ENCODE measurements at places on chromosomes 12 and 14. TPM values are rescaled to one million over a fixed set of nuclear protein-coding genes. Genes with fewer than 3 reads are reported as not detected.

GRCh38 chr12:90262251-90262650 is 553.6 kb upstream of the ATP2B1 start:
- no peak for DNase-seq

DNA sequence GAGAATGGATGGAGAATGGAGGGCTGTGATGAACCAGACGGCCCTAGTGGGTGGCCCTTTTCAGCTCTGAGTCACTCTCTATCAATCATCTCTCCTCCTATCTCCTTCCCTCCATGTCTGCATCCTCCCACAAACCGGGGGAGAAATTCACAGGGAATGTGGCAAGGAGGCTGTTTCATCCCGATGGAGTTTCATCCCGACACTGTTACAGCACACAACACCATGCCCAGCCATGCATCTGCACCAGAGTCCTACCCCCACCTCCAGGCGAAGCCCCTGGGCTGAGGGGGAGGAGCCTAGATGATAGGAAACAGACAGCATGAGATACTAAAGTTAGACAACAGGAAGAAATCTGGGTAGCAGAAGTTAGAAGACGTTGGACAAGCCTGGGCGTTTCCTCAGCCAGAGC is 20.8 kb downstream of the SLC8B1 start:
- DNase-seq, result no peak

GRCh38 chr14:77579065-77579464 is 37.4 kb downstream of the SPTLC2 start:
- no peak for DNase-seq

DNA sequence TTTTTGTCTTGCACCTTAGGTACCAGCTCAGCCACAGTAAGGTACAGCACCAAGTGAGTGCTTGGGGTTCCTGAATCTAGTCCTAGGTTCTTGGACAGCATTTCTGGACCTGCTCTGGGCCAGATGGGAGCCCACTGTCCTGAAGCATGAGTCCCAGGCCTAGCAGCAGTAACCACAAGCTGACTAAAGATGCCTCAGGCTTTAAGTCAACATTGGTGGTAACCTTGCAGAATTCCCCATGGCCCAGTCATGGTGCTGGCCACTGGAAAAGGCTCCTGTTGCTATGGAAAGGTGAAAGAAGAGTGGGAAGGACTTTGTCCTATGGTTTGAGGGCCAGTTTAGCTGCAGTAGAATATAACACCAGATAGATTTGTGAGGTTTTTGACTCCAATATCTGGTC is 86.9 kb upstream of the CLEC14A start:
- no peak for DNase-seq

DNA sequence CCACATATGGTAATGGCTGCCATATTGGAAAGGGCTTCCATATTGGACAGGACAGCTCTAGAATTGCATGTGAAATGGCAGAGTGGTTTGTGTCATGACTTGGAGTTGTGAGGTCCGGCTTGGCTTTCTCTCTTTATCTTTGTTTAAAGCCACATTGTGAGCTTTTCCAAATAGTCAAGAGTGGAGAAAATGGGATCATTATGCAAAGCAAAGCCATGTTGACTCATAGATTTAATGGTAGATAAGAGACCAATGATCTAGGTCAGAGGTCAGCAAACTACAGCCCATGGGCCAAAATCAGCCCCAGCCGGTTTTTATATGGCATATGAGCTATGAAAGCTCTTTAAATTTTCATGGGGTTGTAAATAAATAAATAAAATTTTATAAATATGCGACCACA is 449.1 kb downstream of the BCL11B start:
- no peak for DNase-seq

- no peak for DNase-seq
Measured at GRCh38 chr12:80862531-80862930, 75.2 kb downstream of the LIN7A start.

DNA sequence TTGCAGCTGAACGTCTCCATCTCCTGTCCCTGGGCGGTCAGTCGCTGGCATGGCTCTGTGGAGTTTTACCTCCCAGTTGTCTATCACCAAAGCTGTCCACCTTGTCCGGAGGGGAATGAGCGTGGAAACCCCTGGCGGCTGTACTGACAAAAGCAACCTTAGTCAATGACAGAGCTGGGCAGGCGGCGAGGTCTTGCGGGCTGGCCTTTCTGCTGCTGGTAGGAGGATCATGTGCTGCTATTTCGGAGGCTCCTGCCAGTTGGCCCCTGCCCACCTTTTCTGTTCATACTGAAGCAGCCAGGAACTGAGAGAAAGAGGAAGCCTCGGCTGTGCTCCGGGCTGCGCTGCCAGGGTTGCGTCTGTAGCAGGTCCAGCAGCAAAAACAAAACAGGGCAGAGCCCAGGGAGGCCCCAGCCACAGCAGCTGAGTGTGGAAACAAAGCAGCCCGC is 57.7 kb downstream of the HMGA2 start:
- no peak for DNase-seq

- DNase-seq, result no peak
Measured at GRCh38 chr14:31026077-31026449, at the start of gene STRN3. Gene STRN3, minus strand, starts transcription at chr14:31026379. Its CDS starts 194 bp downstream, at chr14:31026185.

GRCh38 chr14:89327771-89328212 is 89.2 kb downstream of the FOXN3 start:
- DNase-seq, result no peak

DNA sequence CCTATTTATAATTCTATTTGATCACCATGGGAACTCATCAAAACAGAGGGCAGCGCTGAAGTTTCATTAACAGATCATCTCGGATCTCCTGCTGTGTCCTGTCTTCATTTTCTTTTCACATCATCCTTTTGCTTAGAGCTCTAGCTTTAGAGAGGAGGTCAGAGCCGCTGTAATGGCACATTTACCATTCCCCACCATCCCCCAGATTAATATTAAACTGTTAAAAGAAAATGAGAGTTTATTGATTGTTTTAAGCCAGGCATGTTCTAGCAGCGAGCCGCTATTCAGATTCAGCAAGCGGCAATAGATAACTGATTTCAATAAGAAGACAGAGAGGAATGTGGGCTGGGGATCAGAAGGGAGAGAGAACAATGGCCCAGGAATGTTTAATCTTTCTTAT is 308.8 kb downstream of the EGLN3 start:
- DNase-seq, result no peak

GRCh38 chr14:33692762-33693161 is 258.1 kb downstream of the EGLN3 start:
- no peak for DNase-seq

GRCh38 chr14:97401714-97402113 is 604.5 kb downstream of the VRK1 start:
- no peak for DNase-seq

GRCh38 chr12:72295101-72295500 is 22.9 kb downstream of the TRHDE start:
- no peak for DNase-seq

DNA sequence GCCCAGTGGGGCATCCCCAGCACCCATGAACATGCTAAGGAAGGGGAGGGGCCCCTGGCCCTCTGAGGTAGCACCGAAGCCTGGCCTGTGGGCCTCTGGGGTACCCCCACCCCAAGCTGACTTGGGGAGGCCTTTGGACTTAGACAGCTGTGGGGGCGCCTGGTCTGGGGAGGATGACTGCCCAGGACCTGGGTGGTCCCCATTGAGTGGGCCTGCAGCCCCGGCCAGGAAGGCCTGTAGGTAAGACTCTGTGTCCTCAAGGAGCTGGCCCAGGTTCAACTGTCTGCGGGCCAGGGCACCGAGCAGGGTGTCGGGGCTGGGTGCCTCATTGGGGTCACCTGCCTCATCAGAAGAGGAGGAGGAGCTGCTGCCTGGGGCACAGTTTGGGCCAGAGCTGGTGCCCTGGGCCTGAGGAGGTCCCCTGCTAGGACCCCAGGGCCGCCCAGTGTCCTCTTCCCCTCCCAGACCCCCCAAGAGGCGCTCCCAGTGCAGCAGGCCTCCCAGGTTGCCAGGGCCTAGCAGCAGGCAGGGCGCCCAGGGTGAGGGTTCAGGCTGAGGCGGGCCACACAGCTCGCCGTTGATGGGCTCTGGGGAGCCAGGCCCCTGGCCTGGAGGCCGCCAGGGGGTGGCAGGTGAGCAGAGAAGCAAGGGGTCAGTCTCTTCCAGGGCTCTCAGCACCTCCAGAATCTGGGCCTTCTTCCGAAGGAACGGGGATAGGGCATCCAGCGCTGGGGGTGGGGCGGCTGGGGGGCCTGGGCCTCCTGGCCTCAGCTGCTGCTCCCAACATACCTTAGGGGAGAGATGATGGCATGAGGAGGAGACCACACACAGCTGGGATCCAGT is 31.4 kb downstream of the NCKAP5L start:
- no peak for DNase-seq

- DNase-seq, result no peak
Measured at GRCh38 chr12:65367396-65367795, 88.9 kb downstream of the MSRB3 start.

DNA sequence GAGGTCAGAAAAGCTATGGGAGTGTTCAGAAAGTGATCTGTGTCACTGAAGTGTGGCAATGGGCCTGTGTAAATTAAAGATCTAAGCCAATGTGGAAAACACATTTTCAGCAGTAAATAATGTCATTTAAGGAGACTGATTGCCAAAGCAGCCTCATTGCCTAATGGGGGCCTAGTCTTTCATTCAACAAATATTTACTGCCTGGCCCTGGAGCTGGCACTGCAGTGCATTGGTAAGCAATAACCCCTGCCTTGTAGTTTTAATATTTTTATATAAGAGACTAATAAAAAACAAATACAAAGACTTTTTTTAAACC is 326.6 kb downstream of the BTG1 start:
- DNase-seq, result no peak

DNA sequence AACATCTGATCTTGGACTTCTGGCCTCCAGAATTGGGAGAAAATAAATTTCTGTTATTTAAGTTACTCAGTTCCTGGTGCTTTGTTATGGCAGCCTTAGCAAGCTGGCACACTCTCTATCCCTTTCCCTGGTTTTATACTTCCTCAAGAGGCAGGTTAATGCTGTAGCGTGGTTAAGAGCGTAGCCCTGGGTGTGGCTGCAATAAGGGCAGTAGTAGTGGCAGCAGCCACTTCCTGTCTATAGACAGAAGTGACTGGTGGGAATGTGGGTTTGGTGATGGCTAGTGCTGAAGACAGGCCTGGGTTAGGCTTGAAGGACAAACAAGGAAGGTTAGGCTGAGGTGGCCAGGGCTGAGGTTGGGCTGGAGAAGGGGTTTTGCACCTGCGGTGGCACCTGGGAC is 3.6 kb upstream of the LGALS3 start:
- no peak for DNase-seq

GRCh38 chr14:40987481-40987880 is 619.2 kb upstream of the LRFN5 start:
- DNase-seq, result no peak

DNA sequence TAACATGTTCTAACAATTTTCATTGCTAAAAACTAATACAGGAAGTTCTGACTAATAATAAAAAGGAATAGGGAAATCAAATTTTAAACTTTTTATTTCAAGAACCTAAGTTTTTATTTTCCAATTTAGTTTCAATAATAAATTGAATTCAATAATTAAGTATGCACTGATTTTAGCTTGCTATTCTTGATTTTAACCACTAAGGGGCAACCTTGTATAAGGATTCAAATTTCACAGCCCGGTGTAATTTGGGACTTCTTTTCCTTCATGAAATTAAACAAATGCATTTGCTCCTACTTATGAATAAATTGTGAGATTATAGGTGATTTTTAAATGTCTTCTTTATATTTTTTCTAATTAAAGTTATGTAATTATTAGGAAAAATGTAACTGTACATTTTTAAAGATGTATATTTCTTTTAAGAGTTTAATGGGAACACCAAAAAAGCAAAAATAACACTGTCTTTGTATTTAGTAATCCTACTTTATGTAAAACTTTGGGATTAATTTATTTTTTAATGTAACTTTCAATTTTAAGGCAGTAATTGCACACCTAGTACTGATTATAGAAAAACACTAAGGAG is 241.4 kb upstream of the PDZRN4 start:
- DNase-seq, result no peak

DNA sequence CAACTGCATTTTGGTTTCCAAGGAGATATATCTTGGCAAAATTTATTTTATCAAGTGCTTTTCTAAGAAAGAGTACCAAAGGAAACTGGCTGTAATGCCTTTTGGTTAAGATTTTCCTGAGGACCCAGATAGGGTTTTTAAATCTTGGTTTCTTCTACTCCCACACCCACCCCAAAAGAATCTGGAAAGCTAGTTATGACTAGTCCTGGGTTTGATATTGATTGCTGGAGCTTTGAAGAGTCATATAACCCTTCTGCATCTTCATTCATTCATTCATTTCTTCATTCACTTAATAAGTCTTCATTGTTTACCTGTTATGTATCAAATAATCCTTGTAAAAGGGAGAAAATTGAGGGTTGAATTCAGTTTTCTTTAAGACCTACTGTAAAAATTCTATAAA is 425.2 kb downstream of the PCNX1 start:
- DNase-seq, result no peak

DNA sequence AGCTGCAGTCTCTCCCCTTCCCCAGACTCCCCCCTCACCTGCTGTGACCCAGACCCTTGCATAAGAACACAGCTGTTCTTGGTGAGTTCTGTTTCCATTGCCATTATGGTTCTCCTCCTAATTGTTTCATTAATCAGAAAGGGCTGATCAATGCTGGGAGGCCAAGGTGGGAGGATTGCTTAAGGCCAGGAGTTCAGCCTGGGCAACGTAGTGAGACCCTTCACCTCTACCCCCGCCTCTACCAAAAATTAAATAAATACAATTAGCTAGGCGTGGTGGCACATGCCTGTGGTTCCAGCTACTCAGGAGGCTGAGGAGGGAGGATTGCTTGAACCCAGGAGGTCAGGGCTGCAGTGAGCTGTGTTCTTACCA is 17.2 kb upstream of the FAIM2 start:
- no peak for DNase-seq

DNA sequence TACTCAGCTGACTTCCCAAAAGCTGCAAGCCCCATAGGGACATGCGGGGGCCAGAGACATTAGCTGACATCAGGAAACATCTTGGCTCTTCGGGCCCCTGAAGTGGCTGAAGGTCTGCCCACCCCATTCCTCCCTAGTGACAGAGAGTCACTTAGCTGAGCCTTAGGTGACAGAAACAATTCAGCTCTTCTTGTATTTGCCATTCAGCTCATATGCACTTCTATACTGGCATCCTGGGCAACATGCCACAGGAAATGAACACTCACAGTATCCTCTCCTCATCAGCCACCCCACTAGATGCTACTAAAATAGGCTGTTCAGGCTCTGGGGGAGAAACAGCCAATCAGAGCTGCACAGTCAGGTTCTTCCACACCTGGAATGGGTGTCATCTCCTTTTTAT is 3.4 kb downstream of the DCTN2 start:
- no peak for DNase-seq

GRCh38 chr12:28409892-28410291 is 219.6 kb downstream of the CCDC91 start:
- no peak for DNase-seq

- no peak for DNase-seq
Measured at GRCh38 chr14:73859145-73859544, 7.5 kb downstream of the PTGR2 start.

GZMB gene
- not detected for total RNA-seq

KERA gene
- total RNA-seq, result not detected

TAMALIN gene
- total RNA-seq, result 30.5 TPM

FKBP4 gene
- 51.3 TPM for total RNA-seq

HCAR2 gene
- not detected for total RNA-seq

DNAJC22 gene
- not detected for total RNA-seq

ANKS1B gene
- total RNA-seq, result 0.55 TPM

CRIP1 gene
- total RNA-seq, result 290 TPM

NTS gene
- not detected for total RNA-seq

HOXC4 gene
- not detected for total RNA-seq

LAG3 gene
- total RNA-seq, result 2.4 TPM

TULP3 gene
- 9.1 TPM for total RNA-seq

LMO3 gene
- not detected for total RNA-seq
